Trophoblast cell (in vitro differentiated cells and primary cell): ENCODE measurements at places on chromosomes 3 and 15.
A peak's percentile ranks its signal among the peaks of the same experiment; 100 is the strongest.

- no peak for DNase-seq
Observed at GRCh38 chr3:103609472-103609871, 1174.7 kb downstream of the ZPLD1 start.

- no peak for DNase-seq
Observed at GRCh38 chr3:122350814-122351418, 25.9 kb downstream of the CSTA start.

DNA sequence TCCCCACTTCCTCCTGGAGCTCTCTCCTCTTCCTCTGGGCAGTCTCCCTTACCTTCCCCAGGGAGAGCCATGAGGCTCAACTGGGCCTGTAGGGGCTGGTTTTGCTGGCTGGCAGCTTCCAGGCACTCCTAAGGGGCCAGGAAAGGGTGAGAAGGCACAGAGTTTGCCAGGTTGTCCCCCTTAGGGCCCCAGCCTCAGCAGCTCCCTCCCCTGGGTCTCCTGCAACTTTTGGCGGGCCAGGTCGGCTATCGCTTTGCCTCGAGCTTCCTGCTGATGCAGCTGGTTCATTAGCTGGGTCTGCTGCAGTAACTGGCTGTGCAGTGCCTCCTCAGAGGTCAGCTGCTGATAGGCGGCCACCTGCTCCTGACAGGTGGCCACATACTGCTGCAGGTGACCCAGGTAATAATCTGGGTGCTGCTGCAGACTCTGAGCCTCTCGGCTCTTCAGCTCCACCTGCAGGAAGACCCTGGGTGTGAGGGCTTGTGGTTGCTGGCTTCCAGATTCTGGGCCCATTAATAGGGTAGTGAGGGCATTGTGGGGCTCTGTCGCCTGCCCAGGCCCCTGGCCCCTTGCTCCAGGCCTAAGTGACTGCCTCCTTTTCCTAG, 29.7 kb upstream of the OR4F6 start:
- no peak for DNase-seq

DNA sequence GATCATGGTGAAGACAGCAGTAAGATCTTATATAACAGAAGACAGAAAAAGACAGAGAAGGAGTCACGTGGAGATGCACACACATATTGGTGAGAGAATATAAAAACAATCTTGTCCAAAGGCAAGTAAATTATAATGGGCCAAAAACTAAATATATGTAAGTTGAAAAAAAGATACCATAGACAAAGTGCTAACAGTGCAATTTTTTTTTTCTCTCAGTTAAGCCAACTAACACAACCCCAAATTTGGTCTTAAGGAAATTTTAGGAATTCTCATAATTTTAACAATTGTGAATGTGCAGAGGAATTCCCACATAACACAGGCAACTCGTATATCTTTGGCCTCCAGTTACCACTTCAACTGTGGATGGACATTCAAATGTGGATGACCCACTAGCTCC, 432.2 kb downstream of the SOX2 start:
- no peak for DNase-seq

- DNase-seq: no peak
Observed at GRCh38 chr15:52716536-52716935, 37.3 kb upstream of the ATOSA start.

DNA sequence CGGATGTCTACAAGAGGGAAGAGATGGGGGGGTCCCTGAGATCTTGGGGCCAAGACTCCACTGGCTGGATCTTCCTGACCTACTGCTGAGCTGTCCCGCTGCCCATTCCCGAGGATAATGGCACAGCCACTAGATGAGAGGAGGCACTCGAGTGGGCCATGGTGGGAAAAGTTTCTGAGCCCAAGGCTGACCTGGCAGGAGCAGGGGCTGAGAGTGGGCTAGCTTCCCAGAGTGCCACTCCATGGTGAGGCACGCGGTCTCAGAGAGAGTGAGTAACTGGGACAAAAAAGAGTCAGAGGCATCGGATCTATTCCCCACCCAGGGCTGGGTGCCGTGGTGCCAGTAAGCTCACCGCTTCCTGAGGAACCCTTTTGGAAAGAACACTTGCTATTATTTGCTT, 10.9 kb downstream of the SLC51B start:
- no peak for DNase-seq

DNA sequence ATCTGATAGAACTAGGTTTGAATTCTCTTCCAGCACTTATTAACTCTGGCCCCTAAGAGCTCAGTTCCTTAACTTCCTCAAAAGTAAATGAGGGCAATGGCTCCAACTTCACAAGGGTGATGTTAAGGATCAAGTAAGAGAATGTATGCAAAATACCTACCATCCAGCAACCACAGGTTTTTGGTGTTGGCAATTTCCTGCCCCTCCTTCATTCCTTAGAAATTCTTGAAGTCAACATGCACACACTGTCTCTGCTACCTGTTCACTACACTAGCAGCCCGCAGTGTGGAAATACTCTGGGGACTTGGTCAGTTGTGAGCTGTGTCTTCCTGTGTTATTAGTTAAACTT, 5.0 kb downstream of the ZBED2 start:
- peak; percentile 82 for DNase-seq

- no peak for DNase-seq
Observed at GRCh38 chr15:44034334-44034733, 160.7 kb downstream of the FRMD5 start.

GRCh38 chr3:177361081-177361938, 164.0 kb upstream of the TBL1XR1 start:
- DNase-seq: no peak
